NCI-H774 (cell line): ENCODE measurements at places on chromosomes 5 and 9.

GRCh38 chr5:67095346-67096171, 101.0 kb downstream of the CD180 start:
- DNase-seq, result peak; percentile 15

DNA sequence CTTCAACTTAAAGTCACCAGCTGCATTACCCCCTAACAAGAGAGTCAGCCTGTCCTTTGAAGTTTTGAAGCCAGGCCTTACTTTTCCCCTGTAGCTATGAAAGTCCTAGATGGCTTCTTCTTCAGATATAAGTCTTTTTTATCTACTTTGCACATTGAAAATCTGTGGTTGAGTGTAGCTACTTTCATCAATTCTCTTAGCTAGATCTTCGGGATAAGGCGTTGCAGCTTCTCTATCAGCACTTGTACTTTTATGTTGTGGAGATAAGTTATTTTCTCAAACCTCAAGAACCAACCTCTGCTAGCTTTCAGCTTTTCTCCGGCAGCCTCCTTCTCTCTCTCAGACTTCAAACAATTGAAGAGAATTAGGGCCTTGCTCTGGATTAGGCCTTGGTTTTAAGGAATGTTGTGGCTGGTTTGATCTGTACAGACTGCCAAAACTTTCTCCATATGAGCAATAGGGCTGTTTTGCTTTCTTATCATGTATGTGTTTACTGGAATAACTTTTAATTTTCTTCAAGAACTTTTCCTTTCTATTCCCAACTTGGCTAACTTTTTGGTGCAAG, 21.6 kb downstream of the CATSPER3 start:
- DNase-seq, result no peak

DNA sequence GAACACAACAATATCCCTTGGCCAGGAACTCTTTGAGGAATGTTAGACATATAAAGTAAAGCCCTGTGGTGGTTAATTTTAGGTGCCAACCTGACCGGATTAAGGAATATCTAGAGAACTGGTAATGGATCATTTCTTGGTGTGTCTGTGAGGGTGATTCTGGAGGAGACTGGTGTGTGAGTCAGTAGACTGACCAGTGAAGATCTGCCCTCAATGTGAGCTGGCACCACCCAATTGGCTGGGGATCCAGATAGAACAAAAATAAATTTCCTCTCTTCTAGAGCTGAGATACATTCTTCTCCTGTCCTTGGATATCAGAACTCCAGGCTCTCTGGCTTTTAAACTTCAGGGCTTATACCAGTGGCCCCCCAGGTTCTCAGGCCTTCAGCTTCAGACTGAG, 56.2 kb upstream of the TNPO1 start:
- DNase-seq, result no peak

DNA sequence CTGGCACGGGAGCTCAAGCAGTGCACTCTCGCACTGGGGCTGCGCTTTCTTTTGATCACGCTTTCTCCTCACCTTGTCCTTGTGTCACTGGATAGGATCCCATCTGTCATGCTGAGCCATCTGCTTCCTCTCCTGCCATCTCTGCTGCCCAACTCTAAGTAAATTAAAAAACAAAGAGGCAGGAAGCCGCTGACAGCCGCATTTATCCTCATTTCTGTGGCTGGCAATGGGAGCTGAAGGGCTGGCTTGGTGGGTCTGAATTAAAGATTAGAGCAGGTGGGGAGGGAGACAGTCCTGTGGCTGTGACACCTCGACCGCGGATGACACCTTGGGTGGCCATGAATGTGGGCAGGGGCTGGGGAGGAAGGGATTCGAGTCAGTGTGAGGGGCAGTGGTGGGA, 159.2 kb upstream of the ALDH1B1 start:
- peak; percentile 30 for DNase-seq

DNA sequence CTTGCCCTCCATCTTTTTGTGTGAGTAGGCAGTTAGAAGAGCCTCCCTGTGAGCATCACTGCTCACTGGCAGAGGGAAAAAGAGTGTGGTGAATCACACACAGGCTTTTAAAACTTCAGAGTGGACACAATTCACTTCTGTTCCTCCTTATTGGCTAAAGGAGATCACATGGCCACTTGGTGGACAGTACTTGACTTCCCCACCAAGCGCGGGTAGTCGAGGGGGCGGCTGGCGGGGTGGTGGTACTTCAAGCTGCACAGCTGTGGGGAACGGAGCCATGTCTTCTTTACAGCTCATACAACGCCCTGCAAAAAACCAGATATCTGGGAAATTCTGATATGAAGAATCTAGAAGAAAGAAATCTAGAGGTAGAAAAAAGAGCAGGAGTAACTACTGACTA, 95.4 kb downstream of the PAM start:
- no peak for DNase-seq

DNA sequence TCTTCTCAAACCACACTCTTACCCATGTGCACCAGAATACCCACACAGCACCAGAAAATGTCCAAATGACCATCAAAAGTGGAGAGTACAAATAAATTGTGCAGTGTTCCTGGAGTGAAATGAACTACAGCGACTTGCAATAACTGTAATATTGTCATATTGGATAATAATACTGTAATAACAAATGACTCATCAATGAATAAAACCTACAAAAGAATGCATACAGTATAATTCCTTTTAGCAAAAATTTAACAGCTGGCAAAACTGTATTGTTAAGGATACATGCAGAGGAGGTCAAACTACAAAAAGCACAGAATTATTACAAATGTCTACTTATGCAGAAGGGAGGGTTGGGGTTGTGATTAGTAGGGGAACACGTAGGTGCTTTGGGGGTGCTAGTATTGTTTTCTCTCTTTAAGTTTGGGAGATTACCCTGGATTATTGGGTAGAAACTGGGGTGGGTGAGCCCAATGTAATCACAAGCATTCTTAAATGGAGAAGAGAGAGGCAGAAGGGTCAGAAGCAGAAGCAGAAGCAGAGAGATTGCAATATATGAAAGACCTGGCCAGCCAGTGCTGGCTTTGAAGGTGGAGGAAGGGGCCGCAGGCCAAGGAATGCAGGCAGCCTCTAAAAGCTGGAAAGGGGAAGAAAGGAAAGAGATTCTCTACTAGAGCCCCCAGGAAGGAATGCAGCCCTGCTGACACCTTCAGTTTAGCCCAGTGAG, 21.8 kb downstream of the IRF1 start:
- no peak for DNase-seq

- DNase-seq, result no peak
Observed at GRCh38 chr5:164076556-164076955, 571.1 kb downstream of the MAT2B start.

GRCh38 chr5:99061299-99061698, 132.5 kb upstream of the CHD1 start:
- DNase-seq, result no peak

DNA sequence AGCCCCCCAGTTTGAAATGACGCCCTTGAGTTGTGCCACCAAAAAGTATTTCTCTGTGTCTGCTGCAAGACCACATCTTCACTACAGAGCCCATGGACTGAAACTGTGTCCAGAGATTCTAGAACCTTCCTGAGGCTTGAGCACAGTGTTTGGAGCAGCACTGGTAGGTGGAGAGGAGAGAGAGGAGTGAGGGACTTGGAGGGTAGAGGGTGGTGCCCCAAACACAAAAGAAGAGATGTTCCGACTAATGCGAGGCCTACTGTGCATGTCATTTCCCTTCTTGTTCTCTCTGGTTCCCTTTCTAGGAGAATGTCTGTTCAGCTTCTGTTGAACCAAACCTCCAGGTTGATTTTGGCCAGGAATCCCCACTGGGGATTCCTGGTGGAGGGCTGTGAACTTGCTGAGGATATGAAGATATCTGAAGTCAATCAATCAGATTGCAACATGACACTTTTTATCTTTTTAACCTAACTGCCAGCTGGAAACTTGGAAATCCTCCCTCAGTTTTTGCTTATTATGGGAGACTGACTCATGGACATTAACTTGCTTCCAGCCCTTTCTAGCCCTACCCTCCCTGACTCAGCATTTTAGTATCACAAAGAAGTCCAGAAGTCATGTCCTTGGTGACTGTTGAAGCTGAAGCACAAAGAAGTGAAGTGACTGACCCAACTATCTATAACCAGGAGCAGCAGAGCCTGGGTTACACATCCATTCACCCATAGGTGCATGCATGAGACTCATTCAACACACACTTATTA, 154.5 kb downstream of the NR3C1 start:
- DNase-seq, result no peak

DNA sequence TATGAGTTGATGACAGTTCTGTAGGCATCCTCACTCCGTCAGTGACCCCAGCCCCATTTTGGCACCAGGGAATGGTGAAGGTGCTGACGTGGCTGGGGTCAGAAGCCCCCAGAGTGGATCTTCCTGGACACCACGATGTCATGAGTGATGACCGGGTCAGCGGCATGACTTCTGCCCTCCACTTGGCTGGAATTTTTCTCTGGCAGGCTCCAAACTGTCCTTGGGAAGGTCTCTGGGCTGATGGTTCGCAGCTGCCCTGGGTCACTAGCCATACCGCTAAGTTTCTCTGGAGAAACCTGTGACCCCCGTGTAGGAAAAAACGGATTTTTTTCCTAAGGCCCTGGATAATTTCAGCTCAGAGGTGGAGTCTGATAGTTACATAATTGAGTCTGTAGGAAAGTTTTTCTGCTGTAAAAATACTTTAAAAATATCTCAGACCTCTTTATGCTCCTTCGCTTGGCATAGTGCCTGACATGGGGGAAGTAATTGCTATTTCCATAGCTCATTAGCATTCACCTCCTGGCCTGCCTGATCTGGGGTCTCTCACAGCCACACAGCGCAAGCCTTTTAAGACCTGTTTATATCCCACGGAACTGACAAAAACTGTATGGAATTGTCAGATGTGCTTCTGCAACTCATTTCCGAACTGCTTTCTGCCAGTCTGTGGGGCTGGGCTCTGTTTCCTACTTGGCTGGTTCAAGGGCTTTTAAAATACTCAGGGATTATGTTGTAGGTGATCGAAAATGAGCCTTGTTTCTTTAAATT, 69.2 kb downstream of the ANGPTL2 start:
- no peak for DNase-seq

GRCh38 chr5:146880966-146881365, 2.4 kb upstream of the PPP2R2B start:
- DNase-seq, result no peak

GRCh38 chr5:105544300-105544699, 1981.7 kb upstream of the NUDT12 start:
- DNase-seq, result no peak

DNA sequence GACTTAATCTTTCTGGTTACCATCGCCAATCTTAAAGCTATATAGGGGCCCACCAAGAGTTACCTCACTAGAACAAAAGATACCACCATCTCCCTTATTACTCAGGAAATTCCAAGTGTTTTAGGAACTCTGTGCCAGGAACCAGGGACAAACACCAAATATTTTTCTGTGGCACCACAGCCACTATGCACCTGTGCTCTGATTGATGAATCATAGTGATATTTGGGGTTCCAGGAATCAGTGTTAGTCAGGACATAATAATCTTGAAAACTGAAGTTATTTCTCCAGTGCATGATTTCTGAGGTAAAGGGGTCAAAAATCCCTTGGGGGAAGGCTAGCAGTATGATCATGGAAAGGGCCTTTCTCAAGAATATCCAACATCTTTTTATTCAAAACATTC, 10.2 kb upstream of the TMED7 start:
- DNase-seq, result no peak

DNA sequence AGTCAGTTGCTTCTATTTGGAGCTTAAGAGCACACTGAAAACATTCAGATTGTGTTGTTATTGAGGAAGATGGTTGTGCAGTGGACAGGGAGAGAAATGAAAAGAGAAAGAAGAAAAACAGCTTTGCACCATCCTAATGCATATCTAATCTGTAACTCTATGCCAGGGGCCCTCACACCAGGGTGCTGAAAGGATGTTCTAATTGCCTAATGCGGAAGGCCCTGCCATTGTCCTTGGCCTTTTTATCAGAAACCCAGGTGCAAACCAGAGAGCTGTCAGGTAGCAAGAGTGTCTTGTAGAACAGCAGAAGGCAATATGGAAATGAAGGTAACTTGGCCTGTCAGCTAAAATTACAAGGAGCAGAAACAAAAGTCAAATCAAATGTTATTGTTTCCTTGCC, 384.5 kb upstream of the PIK3R1 start:
- no peak for DNase-seq

GRCh38 chr5:121634946-121635345, 216.7 kb upstream of the FTMT start:
- no peak for DNase-seq

DNA sequence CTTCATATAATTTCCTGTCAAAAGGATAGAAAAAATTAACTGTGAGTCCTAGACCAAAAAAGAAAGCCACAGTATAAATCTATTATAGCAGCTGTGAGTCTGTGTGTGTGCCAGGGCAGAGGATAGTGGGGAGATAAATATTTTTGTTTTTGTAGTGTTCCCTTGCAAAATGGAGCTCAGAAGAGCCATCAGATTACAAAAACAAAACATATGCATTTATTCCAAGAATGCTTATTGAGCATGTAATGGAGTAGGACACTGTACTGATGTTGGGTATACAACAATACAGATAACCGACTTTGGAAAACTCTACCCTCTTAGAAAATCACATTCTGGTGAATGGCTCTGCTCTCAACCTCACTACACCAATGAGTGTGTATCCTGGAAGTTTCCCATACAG, 111.0 kb downstream of the DMAC1 start:
- no peak for DNase-seq

DNA sequence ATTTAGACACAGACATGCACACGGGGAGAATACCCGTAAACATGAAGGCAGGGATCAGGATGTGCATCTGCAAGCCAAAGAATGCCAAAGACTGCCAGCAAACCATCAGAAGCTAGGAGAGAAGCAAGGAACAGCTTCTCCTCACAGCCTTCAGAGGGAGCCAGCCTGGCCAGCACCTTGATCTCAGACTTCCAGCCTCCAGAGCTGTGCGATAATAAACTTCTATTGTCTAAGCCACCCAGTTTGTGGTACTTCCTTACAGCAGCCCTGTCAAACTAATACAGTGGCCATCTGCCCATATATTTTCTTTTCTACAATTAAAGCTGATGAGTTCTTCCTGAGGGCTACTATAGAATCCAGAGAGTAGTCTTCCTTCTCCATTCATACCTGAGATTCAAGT, 135.0 kb downstream of the SNCAIP start:
- DNase-seq, result no peak

GRCh38 chr5:167557359-167557758, 734.1 kb upstream of the WWC1 start:
- no peak for DNase-seq

DNA sequence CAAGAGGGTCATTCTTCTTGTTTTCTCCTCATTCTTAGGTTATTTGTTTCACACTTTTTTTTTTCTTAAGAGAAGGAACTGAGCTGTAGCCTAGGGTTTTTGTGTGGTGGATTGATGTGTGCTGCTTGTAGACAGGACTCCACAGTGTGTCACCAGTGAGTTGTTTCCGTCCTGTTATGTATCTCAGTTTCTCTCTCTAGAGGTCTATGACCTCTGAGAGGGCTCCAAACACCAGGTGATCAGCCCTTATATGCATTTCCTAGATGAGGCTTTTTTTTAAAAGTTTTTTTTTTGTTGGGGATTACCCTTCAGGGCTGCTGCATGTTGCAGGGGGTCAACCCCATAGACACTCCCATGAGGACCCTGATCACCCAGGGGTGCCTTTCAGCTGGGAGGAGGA, 124.2 kb upstream of the MAST4 start:
- no peak for DNase-seq

- DNase-seq, result no peak
Observed at GRCh38 chr9:124279531-124280175, 21.9 kb downstream of the NEK6 start.

GRCh38 chr9:114448706-114449105, 56.6 kb downstream of the WHRN start:
- DNase-seq, result no peak
